ENCODE measurements at places on chromosomes 2 and 18. TPM values are rescaled to one million over a fixed set of nuclear protein-coding genes. Genes with fewer than 3 reads are reported as not detected.

- DNase-seq = no peak
These were observed 84.2 kb downstream of the KLHL29 start for GRCh38 chr2:23469142-23469540.

Gene RAB17
- total RNA-seq = 1.7 TPM

Gene TRABD2A
- 5.7 TPM for total RNA-seq

DNA sequence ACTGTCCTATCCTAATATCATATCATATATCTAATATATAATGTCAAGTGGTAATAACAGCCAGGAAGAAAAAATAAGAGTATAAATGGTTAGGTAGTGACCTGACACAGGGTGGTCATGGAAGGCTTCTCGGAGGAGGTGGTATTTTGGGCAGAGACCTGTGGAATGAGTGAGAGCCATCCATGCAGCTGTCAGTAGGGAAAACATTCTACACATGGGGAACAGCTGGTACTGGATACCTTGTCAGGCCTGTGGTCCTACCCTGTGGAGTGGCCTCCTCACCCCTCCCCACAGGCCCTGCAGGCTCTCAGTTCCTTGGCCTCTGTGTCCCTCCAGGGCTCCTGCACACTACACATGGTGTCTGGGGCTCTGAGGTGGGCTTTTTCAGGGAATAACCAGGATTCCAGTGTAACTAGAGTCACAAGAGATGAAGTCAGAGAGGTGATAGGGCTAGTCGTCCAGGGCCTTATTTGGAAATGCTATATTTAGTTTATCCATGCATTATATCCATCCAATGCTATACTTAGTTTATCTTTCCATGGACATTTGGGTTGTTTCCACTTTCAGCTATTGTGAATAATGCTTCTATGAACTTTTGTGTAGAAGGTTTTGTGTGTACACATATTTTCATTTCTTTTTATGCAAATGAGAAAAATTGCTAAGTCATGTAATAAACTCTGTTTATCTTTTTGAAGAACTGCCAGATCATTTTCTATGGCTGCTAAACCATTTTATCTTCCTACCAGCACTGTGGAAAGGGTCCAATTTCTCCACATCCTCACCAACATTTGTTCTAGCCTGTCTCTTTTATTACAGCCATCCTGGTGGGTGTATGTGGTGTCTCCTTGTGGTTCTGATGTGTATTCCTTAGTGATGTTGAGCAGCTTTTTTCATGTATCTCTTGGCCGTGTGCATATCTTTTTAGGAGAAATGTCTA lies 75.6 kb downstream of the TPGS2 start:
- no peak for DNase-seq

DNA sequence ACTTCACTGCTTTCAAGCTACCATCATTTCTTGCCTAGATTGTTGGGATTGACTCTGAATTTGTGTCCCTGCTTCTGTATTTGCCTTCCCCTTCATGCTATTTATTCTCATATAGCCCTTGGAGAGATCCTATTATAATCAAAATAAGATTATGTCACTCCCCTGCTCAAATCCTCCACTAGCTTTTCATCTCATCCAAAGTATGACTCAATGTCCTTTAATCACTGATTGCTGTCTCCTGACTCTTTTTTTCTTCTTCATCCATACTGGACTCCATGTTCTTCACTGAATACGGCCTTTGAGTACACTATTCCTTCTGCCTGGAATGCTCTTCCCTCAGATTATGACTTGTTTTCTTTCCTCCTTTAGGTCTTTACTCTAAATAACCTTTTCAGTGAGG lies 5.0 kb downstream of the RBKS start:
- DNase-seq = peak; percentile 54

Gene ABCG5
- not detected for total RNA-seq

Gene MC4R
- 0.32 TPM for total RNA-seq

- DNase-seq = no peak
These were observed 36.3 kb upstream of the TTC21B start for GRCh38 chr2:165989851-165990250.

DNA sequence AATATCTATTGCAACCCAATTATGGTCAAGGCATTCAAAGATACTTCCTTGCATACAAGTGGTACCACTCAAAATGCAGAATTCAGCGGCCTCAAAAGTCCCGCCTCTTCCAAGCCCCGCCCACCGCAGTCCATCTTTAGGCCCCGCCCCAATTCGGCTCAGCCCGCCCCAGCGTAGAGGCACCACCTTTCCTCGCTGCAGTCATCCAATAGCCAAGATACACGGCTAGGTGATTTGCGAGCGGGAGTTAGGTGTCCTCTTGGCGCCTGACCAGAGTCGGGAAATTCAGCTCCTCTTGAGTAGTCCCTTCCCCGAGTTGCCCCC lies 431 bp upstream of the SEC11C start:
- peak; percentile 91 for DNase-seq

Gene FEV
- not detected for total RNA-seq
